ENCODE measurements at places on chromosomes 11 and 22.

DNA sequence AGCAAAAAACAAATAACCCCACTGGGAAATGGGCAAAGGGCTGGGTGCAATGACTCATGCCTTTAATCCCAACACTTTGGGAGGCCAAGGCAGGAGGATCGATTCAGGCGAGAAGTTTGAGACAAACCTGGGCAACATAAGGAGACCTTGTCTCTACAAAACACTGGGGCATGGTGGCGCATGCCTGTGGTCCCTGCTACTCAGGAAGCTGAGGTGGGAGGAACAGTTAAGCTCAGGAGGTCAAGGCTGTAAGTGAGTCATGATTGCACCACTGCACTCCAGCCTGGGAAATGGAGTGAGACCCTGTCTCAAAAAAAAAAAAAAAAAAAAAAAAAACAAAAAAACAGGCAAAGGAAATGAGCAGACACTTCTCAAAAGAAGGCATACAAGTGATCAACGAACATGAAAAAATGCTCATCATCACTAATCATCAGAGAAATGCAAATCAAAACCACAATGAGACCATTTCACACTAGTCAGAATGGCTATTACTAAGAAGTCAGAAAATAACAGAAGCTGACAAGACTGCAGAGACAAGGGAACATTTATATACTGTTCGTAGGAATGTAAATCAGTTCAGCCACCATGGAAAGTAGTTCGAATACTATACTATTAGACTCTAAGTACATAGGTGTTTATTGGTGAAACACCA, 48.2 kb upstream of the SMCO4 start:
- DNase-seq = peak; percentile 72

DNA sequence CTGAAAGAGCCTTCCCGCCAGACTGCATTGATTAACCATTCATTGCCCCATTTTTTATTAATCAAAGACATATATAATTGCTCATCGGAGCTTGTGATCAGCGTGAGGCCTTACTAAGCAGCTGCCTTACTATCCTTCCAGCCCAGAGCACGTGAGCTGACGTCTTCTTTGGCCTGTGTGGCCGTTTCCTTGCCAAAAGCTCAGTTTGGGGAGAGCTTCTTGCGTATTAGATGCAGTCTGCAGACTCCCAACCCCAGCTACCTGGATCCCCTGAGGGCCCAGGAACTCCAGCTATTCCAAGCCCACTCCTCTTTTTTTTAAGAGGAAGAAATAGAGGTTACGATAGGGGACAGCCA, 784 bp upstream of the SLC43A3 start:
- no peak for DNase-seq

- DNase-seq = no peak
These were observed 2.3 kb downstream of the DMC1 start for GRCh38 chr22:38567531-38568285.

GRCh38 chr11:17073370-17074027, 4.0 kb downstream of the RPS13 start:
- DNase-seq = no peak

DNA sequence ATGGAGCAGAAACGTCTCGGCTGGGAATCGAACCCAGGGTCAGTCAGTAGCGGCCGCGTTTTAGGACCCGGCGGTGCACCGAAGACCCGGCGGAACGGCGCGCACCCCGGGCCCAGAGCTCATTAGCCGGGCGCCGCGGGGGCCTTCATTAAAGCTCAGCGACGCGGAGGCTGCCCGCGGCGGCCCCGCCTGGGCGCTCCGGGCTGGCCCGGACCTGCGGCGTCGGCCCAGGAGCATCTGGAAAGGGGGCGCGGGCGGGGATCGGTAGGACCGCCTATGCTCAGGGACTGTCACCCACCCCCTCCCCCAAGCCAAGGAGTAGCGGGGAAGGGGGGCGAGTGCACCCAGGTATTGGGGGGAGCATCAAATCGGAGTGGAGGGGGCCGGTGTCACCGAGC, 52.2 kb downstream of the CYTH4 start:
- no peak for DNase-seq

DNA sequence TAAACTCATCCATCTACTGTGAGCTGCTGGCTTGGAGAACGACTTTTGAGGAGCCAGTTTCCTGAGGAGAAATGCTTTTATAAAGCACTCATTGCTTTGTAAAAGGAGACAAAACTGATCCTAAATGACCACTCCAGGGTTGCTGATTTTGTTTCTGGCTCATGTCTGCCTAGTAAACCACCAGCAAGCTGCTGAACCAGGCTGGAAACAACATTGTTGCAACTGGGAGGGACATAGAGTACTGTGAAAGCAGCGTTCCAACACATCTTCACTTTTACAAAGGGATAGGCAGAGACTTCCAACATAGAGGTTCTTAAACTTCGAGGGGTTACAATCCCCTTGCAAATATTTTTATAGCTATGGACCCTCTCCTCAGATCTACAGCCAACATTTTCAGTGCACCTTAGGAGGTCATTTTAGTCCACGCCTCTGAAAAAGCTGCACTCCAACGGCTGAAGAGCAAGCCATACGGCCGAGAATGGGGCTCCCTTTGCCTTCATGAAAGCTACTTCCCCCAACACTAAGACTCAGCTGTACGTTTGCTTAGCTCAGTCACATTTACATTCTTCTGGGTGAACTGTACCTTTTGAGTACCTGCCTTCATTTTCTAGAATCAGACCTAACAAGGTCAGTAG, 54.7 kb downstream of the PANX1 start:
- no peak for DNase-seq

GRCh38 chr11:19666951-19667350, 45.7 kb upstream of the NAV2 start:
- DNase-seq = no peak

- no peak for DNase-seq
These were observed 9.4 kb downstream of the UEVLD start for GRCh38 chr11:18578975-18579598.

DNA sequence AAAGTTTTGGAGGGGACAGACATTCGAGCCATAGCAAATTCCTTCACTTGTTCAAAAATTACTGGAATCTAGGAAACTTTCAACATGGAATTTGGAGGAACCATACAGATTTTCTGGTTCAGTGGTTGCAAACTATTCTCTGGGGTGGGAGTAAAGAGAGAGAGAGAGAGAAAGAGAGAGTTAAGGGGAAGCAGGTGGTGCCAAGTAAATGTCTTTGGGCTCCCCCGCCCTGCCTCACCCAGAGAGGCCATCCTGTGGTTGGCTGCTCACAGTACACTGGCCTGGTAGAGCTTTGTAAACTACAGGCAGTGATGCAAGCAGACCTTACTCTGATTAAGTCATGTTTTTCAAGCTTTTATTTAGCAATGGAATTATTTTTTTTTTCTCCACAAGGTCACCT, 82.6 kb downstream of the ADAMTS15 start:
- DNase-seq = no peak

DNA sequence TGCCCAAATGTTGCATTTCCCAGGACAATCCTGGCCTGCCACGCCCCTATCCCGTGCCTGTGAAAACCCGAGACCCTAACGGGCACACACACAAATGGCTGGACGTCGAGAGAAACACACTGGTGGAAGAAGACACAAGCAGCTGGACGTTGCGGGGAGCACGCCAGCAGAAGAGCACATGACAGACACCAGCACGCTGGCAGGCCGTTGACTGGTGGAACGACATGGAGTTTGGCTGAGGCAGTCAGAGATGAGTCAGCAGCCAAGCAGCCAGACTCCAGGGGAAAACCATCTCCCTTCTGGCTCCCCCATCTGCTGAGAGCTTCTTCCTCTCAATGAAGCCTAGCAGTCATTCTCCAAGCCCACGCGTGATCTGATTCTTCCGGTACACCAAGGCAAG, 606.7 kb upstream of the LRRC4C start:
- DNase-seq = no peak

- no peak for DNase-seq
These were observed 169.6 kb upstream of the FOLH1 start for GRCh38 chr11:49377978-49378377.

- DNase-seq = no peak
These were observed 66.9 kb upstream of the TTLL12 start for GRCh38 chr22:43253839-43254238.

DNA sequence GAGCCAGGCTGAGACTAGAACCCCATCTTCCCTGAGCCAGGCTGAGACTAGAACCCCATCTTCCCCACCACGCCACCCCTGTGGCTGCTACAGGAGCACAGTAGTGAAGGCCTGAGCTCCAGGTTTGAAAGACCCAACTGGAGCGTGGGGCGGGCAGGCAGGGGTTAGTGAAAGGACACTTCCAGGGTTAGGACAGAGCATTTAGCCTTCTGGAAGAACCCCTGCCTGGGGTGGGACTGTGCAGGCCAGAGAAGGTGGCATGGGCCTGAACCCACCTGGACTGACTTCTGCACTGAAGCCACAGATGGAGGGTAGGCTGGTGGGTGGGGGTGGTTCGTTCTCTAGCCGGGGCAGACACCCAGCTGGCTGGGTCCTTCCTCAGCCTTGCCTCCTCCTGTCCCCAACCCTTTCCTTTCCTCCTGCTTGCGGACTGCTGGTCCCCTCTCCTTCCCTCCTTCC, 24.1 kb downstream of the SUN2 start:
- no peak for DNase-seq

All from EL (cell line).